ENCODE measurements at places on chromosomes 6 and 20.

- no peak for DNase-seq
Measured at GRCh38 chr20:60063739-60064380, 105.6 kb downstream of the CDH26 start.

DNA sequence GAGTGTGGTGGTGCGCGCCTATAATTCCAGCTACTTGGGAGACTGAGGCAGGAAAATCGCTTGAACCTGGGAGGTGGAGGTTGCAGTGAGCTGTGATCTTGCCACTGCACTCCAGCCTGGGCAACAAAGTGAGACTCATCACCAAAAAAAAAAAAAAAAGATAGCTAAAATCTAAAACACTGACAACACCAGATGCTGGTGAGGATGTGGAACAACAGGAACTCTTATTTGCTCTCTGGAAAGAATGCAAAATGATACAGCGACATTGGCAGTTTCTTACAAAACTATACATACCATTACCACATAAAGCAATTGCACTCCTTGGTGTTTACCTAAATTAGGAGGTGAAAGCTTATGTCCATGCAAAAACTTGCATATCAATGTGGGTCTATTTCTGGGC lies 63.5 kb upstream of the SMIM29 start:
- no peak for DNase-seq

DNA sequence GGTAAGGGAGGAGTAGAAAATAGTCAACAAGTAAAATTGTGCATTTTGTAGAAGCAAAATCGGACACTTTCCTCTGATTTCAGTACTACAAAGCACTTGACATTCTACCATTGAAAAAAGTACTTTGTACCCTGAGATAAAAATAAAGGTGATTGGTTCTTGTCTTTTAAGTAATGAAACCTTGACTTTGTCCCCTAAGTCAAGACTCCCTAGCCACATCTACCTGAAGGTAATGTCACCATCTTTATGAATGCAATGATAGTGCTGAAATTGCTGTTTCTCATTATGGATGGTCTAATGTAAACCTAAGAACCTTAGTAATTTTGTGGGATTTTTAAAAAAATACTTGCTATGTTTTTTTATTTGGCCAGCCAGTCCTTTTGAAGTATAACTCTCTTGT lies 2.4 kb upstream of the MAN1A1 start:
- DNase-seq: no peak

GRCh38 chr20:32560989-32561830 lies 23.9 kb downstream of the NOL4L start:
- DNase-seq: no peak

- DNase-seq: peak; percentile 84
Measured at GRCh38 chr6:27157459-27158315, 89.8 kb upstream of the PRSS16 start.

Measured in CD4-positive, alpha-beta T cell treated with Interleukin-4 for 4 hours (primary cell).